ENCODE measurements at places on chromosomes 1 and 21.

DNA sequence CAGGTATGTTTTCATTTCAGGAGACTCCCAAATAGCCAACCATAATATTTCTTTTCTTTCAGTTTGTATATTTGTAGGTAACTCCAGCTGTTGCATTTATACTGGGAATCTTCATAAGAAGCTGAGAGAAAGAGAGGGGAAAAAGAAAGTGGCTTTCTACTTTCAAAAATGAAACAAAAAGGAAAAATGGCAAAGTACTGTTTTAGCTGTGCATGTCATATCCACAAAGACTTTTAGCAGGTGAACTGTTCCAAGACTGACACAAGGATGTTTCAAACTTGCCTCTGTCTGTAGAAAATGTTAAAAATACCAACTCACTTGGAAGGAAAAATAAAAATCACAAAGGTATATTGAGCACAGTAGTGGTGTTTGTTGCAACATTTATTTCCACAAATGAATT lies 41.9 kb upstream of the CACYBP start:
- peak; percentile 63 for ATAC-seq

GRCh38 chr1:159829273-159829634 lies 2.6 kb downstream of the SLAMF8 start:
- ATAC-seq, result peak; percentile 15

DNA sequence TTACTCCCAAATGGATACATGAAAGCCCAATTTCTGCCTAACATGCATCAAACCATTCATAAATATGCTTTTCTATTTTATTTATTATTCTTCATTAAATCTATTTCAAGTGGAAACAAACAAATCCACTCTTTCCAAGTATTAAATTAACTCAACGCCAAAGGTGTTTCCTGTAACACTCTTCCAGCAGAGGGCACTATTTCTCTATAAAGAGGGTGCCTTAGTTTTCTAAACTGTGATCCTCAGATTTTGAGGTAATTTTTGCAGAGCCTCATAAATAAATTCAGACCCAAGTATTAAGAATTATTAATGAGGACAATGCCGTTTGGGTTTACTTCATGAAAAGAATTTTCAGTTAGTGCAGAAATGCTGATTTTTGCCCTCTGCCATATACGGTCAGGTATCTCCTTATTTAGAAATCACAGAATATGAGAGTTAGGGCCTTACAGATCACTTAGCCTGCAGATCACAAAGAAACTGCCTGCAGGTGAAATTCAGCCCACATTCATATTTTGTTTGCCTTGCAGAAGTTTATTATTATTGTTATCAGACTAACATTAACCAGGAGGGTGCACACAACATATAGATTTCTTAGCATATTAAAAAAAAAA lies 40.1 kb upstream of the MYSM1 start:
- no peak for ATAC-seq

GRCh38 chr21:41965045-41965444 lies 11.2 kb upstream of the C2CD2 start:
- ATAC-seq, result no peak

GRCh38 chr1:207362962-207363860 lies 41.7 kb downstream of the CD55 start:
- ATAC-seq, result peak; percentile 90

- ATAC-seq, result no peak
Measured at GRCh38 chr1:62841587-62842169, 57.7 kb downstream of the ATG4C start.

DNA sequence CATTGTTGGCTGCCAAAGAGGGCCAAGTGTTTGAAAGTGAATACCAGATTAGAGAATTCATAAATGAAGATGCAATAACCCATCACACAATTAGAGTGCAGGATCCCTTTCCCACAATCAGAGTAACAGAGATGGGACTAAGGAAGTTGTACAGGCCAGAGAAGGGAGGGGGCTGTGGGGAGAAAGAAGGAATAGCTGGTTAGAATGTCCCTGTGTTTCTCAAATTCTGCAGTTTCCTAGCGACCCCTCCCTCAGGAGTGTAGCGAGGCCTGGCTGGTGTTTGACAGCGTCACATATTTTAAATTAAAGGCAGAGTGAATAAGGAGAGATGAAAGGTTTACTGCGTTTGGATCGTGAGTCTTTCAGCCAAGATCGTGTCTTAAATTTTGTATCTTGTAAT lies 58.1 kb downstream of the GALNT2 start:
- no peak for ATAC-seq

- ATAC-seq, result no peak
Measured at GRCh38 chr1:223001653-223002634, 141.1 kb downstream of the TLR5 start.

- no peak for ATAC-seq
Measured at GRCh38 chr1:6667139-6667538, 34.5 kb downstream of the DNAJC11 start.

DNA sequence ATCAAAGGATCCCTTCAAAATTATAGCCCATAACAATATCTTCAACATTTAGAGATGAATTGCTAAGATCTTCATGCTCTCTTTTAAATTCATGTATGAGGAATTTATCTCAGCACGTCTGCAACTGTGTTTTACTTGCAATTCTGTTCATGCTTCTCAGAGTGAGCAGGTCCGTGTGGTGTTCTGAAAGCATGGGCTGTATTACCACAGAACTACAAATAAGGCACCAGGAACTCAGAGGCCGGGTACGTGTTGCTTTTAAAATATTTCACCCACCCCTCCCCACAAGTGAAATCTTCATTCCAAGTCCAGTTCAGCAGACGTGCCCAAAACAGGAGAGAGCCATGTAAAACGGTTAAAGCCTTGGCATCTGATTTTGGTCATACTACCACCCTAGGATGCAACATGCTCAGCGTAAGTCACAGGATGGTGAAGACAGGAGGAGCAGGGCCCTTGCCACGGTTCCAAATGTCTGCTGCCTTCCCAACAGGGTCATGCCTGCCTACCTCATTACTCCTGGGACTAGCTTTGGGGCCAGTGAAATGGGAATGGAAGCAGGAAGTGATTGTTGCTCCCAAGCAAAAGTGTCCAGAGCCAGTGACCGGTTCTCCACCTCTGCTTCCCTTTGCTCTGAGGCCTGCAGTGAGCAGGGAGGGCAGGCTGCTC lies 133.7 kb downstream of the PTPN14 start:
- ATAC-seq, result no peak

DNA sequence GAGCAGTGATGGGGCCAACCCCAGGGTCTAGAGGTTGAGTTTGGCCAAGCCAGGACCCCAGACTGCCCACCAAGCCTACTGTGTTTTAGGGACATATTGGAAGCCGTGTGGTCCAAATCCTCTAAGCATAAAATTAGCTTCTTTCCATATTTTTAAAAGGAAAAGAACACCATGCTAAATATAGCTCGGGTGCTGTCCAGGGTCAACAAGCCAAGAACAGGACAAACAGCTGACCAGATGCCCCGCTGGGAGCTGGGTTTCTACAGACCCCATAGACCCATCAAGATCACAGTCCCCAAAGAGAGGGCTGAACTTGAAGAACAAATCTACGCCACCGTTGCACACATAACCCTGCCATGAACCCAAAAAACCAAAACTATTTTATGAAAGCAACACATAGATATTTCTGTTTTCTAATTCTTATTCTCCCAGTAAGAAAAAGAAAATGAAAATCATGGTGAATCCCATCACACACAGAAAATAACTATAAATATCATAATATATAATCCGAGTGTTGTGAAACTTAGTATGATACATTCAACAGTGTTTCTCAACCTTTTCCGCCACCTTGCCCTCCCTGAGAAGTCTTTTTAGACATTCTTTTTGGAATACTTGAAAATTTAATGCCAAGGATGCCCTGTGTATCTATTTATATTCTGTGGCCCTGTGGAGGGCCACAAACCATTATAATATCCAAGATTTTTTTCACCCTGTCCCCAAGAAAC lies 36.2 kb upstream of the FHAD1 start:
- ATAC-seq, result no peak

DNA sequence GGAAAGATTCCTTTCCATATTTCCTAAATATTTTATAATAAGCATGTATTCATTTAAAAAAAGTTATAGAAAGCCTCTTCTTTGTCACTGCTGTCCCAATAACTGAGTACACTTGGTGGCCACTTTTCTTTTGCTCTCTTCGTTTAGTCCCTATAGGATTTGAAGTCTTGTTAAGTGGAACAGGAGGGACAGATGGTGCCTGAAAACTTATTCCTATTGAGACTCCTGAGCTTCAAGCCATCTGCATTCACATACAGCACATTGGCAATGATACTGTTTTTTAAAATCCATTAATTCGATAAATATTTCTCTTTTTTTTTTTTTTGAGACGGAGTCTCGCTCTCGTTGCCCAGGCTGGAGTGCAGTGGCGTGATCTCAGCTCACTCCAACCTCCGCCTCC lies 2.0 kb upstream of the ZBTB40 start:
- no peak for ATAC-seq

GRCh38 chr1:147492207-147492606 lies 49.1 kb upstream of the BCL9 start:
- no peak for ATAC-seq

GRCh38 chr1:115832651-115833050 lies 8.3 kb downstream of the NHLH2 start:
- no peak for ATAC-seq

- ATAC-seq, result no peak
Measured at GRCh38 chr1:180805316-180805715, 107.4 kb upstream of the KIAA1614 start.

DNA sequence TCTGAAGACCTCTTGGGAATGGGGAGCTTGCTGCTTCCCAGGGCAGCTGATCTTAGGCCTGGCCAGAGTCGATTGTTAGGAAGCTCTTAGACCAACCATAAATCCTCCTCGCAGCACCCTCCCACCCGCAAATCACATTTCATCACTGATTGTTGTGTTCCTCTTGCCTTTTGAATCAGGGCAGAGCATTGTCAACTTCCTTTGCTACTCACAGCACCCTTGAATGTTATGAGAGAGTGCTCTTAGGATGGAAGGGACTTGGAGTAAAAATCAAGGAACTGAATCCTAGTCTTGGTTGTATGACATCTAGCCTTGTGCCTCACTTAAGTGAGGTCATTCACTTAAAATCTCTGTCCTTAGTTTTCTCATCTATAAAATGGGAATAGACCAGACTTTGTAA lies 3.0 kb downstream of the VASH2 start:
- ATAC-seq, result no peak

DNA sequence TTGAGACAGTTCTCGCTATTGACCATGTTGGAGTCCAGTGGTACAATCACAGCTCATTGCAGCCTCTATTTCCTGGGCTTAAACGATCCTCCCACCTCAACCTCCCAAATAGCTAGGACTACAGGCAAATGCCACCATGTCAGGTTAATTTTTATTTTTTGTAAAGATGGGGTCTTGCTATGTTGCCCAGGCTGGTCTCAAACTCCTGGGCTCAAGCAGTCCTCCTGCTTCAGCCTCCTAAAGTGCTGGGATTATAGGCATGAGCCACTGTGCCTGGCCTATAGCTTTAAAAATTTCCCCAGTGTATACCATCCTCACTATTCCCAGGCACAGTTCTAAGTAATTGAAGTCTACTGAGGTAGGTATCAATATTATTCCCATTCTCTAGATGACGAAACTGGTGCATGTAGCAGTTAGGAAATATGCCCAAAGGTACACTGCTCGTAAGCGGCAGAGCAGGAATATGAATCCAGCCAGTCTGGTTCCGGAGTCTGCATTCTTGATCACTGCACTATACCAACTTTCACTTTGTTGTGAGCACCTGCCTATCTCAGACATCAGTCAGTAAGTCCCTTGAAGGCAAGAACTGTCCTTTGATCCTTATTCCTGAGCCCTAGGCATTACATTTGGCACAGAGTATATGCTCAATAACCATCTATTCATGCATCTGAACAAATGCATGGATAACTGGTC lies 11.5 kb upstream of the SRP9 start:
- ATAC-seq, result no peak

- no peak for ATAC-seq
Measured at GRCh38 chr1:16924216-16924918, 2.6 kb downstream of the CROCC start.

DNA sequence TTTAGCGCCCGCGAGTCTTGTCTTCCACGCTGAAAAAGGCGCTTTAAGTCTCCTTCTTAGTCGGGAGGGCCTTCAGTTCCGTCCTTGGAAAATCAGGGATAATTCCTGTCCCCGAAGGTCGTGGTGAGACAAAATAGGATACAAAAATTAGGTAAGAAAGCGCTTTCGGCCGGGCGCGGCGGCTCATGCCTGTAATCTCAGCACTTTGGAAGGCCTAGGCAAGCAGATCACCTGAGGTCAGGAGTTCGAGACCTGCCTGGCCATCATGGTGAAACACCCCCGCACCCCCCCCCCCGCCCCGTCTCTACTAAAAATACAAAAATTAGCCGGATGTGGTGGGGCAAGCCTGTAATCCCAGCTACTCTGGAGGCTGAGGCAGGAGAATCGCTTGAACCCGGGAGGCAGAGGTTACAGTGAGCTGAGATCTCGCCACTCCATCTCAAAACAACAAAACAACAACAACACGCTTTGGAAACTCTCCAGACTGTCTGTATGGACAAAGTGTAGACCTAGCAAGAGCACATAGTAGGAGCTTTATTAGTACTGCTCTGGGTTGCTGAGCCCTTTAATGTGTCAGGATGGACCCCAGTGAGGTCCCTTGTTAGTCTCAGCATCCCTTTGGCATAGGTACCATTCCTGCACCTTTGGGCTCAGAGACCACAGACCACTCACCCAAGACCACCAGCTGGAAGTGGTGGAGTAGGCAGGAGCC lies 790 bp upstream of the TMEM54 start:
- ATAC-seq, result no peak

DNA sequence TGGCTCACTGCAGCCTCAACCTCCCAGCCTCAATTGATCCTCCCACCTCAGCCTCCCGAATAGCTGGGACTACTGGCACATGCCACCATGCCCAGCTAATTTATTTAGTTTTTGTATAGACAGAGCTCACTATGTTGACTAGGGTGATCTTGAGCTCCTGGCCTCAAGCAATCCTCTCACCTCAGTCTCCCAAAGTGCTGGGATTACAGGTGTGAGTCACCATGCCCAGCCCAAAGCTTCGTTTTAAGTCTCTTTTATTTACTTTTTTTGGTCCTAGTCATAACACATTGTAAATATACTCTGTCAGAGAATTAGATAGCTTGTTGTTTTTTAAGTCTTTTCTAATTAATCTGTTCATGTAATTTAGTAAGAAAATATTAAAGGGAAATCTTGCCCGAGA lies 42.8 kb downstream of the KCNK1 start:
- no peak for ATAC-seq

- ATAC-seq, result no peak
Measured at GRCh38 chr1:153677718-153678518, 570 bp upstream of the NPR1 start.

- ATAC-seq, result no peak
Measured at GRCh38 chr1:245822996-245823395, 668.2 kb downstream of the KIF26B start.

Measured in activated CD4-positive, CD25-positive, alpha-beta regulatory T cell treated with anti-CD3 and anti-CD28 coated beads, Interleukin-2, amount 50 U/mL, for 24 hours (primary cell).